ENCODE measurements at places on chromosomes 16 and 17.
A peak's percentile ranks its signal among the peaks of the same experiment; 100 is the strongest.

DNA sequence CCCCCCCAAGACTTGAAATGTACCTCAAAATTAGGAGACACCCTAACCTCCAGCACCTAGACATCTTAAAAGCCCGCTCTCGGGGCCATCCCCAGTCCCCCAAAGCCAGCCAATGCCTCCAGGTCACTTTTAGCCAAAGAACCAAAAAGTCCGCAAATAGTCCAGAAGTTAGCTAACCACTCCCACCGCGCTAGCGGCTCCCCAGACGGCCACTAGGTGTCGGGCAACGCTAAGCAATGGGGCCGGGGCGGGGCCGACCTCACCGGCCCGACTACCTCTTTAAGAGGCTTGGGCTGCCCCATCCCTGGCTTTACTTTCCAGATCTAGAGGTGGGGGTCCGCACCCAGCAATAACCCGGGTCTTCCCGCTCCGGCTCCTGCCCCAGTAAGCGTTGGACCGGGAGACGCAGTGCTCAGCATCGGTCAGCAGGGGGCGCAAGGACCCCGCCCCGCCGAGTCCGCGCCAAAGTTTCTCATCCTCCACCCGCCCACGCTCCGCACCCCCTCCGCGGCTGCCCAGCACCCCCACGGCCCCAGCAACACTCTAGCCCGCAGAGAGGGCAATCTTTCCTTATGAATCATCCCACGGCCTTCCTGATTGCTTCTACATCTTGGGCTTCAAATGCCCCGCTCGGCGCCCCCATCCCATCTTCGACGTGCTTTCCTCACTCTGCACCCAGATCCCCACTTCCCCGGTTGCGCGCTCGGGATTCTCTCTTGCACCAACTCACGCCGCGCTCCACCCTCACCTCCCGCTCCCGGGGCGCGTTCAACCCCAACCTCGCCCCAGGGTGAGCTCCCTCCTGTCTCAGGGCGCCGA lies 765 bp downstream of the COL1A1 start:
- DNase-seq: peak; percentile 77

GRCh38 chr17:29252101-29252791 lies 5.6 kb downstream of the CRYBA1 start:
- no peak for DNase-seq

DNA sequence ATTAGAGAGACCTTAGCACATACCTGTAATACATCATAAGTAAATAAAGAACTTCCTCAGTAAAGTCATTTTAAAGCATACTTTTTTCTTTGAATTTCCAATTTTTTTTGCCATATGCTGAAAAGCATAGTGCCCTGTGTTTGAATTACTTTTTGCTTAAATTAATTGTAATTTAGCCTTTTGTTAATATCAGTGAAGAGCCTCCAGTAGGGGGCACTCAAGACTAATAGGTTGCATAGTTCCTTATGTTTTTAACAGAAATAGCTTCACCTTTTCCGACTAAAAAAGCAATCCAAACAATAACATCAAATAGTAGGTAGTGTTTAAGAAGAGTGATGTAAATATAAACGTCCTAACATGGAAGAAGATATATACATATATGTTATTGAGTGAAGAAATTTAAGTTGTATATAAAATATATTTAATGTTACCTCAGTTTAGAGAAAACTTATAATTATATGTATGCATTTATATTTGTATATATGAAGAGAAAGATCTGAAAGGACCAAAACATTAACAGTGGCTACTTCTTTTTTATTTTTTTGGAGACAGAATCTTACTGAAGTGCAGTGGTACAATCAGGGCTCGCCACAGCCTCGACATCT lies 18.6 kb downstream of the RAD51C start:
- peak; percentile 64 for DNase-seq

GRCh38 chr17:27362909-27363308 lies 69.0 kb downstream of the WSB1 start:
- no peak for DNase-seq

- DNase-seq: no peak
These were observed 23.7 kb downstream of the CDH1 start for GRCh38 chr16:68760671-68761275.

- DNase-seq: peak; percentile 28
These were observed at the start of gene MVP for GRCh38 chr16:29820271-29820701. MVP (plus strand) TSS chr16:29820462; CDS start chr16:29830550, 10,088 bp downstream.

- no peak for DNase-seq
These were observed 8.7 kb downstream of the RAP1GAP2 start for GRCh38 chr17:2804912-2805311.

DNA sequence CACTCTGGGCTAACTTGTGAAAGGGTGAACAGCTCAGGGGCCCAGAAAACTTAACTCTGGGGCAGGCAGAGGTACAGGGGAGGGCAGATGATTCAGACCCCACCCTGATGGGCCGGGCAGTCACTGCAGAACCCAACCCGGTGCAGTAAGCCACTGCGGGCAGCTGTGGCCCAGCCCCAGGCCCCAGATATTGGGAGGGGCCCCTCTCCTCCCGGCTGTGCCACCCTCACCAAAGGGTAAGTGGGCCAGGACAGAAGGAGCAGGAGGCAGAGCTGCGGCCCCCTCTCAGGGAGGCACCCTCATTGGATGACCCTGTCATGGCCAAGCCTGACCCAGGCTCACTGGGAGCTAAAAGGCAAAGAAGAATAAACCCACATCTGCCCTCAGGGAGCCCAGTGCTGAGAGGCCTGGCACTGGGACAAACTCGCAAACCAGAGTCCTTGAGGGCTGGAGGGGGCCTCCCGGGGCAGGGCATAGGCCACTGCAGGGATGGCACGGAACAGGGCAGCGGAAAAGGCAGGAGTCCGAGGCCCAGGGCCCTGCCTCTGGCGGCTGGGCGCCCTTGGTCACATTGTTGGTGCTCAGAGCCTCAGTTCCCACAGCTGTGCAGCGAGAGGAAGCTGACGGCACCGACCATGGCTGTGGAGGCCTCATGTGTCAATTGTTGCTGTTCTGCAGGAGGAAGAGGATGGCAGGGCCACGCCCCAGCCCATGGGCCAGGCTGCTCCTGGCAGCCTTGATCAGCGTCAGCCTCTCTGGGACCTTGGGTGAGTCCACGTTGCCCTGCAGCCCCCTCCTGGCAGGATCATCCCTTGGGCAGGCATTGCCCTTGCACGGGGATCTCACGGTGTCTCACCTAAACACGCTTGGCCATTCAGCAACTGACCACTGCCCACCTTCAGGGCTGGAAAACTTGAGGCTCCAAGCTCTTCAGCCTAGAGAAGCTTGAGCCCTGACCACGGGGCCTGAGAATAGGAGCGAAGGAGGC lies 3.1 kb downstream of the ITGB4 start:
- no peak for DNase-seq

- DNase-seq: no peak
These were observed 6.5 kb upstream of the DHX40 start for GRCh38 chr17:59558953-59559352.

DNA sequence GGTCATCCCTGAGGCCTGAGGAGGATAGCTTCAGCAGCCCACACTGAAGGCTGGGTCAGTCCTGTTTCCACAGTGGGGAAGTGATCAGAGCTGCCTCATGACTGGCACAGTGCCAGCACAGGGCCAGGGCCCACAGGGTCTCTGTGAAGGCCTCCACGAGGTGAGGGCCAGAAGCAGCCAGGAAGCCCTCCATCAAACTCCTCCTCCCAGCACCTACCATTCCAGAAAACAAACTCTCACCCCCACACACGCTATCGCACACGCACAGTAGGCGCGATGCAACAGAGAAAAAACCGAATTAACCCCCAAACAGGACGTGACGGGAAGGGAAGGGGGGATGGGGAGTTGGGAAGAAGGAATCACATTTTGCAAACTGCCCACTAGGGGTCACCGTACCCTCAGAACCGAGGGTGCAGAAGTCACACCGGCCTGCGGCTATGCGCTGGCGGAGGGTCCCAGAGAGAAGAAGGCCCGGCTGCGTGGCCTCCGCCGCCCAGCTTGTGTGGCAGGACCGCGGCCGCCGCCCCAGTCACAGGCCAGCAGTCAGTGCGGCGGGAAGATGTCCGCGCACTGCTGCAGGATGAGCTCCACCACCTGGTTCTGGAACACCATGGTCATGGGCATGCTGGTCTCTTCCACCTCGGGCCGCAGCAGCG lies 37.6 kb downstream of the ARHGAP27 start:
- DNase-seq: peak; percentile 66

DNA sequence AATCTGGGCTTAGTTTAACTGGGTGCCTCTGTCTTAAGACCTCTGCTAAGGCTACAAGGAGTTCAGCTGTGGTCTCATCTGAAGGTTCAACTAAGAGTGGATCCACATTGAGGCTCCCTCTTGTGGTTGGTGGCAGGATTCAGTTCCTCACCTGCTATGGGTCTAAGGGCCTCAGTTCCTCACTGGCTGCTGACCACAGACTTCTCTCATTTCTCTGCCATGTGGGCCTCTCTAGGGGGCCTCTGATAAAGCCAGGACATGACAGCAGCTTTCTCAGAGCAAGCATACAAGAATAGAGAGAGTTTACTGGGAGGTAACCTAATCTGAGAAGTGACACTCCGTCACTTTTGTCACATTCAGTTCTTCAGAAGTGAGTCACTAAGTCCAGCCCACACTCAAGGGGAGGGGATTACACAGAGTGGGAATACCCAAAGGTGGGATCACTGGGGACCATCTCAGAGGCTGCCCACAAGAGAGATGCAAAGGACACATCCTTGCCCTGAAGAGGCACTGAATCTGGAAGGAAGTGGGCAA lies 19.2 kb upstream of the ABAT start:
- no peak for DNase-seq

GRCh38 chr17:54968988-54969332 lies 395 bp downstream of the STXBP4 start:
- DNase-seq: no peak

DNA sequence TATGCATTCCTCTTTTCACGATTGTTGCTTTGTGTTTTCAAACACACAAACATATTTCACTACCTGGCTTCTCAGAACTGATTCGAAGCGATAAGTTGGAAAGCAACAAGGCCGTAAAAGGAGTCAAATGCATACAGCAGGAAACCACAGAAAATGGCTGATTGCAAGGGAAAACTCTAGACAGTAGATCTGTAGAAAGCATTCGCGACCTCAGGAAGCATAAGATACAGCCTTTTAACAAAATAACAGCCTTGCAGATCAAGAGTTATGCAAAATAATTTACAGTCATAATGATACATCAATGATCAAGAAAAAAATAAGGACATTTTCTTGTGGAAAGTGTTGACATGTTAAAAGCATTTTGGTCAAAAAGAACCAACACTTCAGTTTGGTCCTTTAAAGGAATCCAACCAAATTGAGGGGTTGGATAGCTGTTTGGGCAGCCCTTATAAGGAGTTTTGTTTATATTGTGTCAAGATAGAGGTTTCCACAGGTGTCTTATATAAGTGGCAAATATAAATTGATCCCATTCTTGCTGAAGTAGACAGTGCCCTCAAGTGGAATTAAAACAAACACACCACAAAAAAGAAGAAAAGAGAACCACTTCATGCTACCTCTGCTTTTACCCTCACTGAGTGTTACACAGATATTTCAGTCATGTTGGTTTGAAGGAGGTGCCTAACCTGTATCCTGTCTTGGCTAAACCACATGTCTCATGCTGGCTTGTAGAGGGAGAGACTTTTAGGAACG lies 5.5 kb downstream of the CYLD start:
- DNase-seq: peak; percentile 11

GRCh38 chr17:58513965-58514769 lies at the start of gene MTMR4:
MTMR4 (minus strand) TSS chr17:58514638; CDS start chr17:58514407, 231 bp downstream.
- DNase-seq: peak; percentile 94

- no peak for DNase-seq
These were observed 2.4 kb downstream of the IL4R start for GRCh38 chr16:27316038-27316680.

DNA sequence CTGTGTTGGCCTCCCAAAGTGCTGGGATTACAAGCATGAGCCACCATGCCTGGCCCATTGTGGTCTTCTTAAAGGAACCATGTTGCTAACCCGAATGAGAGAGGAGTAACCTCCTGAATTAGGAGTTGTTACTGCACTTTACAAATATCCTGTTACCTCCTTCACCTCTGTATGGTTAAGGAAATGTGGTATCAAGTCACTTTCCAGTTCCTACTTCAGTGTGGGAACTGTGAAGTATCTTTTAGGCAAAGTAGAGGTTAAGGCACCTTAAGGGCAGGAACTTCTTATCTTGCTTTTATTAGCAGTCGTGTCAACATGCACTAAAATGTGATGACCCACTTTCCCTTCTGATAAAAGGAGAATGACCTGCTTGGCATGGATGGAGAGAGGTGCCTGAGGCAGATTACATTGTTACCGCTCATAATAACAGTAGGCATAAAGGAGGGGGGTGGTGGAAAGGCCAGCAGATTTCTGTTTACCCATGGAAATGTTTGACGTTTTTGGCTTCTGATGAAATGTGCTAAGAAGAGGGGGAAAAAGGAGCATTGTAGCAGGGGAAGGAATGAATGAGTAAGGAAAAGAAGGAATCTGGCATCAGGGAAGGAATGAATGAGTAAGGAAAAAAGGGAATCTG lies 28.5 kb downstream of the FTO start:
- DNase-seq: no peak

GRCh38 chr17:40558890-40559563 lies 6.2 kb downstream of the CCR7 start:
- DNase-seq: no peak
